ENCODE measurements at places on chromosomes 2 and 18.

- peak; percentile 29 for DNase-seq
Measured at GRCh38 chr18:48135436-48135966, 205.0 kb upstream of the SMAD2 start.

DNA sequence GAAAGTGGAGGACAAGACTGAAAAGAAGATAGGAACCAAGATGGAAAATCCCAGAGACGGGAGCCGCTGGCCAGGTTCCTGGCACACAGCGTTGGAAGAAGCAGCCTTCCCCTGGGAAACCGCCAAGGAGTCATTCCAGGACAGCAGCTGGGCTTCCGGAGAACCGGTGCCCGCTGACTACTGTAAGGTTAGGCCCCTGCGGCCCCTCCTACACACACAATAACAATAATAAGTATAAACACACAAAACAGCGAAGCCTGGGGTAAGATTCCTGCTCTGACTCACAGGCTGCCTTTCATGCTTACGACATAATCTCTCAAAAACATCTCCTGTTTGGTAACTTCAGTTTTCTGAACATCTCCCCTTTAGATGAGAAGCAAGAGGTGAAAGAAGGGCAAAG is 28.1 kb upstream of the MYCN start:
- no peak for DNase-seq

GRCh38 chr2:31304816-31305215 is 70.9 kb downstream of the EHD3 start:
- DNase-seq, result no peak

DNA sequence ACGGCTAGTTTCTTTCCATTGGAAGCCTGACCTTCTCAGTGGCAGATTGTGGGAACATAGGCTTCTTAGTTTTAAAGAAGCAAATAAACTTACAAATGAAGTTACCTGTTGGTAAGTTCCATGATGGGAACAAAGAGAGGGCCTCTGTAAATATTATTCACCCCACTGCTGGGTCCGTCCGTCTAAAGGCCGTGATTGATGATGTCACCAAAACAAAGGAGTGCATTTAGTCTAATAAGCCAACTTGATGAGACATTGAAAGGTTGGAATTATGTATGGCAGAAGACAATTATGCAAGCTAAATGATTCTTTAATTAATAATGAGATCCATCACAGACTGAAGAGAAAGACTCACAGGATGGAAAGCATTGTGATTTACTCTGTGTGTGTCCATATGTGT is 1091.9 kb upstream of the FANCL start:
- no peak for DNase-seq

DNA sequence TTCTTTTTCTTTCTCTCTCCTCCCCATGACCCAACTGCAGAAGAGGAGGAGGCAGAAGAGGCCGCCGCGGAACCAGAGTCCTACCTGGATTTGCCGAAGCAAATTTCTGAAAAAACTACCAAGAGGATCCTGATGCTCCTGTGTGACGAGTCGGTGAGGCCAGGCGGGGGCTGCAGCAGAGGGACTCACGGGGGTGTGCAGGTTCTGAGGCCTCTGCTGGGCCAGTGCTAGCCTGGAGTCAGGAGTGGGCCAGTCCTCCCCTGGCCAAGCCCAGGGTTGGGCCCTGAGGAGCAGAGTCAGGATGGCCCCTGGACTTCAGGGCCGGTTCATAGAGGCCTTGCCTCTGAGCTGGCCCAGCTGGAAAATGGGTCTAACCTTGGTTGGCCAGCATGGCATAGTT is 29.3 kb downstream of the OTOF start:
- DNase-seq, result no peak

DNA sequence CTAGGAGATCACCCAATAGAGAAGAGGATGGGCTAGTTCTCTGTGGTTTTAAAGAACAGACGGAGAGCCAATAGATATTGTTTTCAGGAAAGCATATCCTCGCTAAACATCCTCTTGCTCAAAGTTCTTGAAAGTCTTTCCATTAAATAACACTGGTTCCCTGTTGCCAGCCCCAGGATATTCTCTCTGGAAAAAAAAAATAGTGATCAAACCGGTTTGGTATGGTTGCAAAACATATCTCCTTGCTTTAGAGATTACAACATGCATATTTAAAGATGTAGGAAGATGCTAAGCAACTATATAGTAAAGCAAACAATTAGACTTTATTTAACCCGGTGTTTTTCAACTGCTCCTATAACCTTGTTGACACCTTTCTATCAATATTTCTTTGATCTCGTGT is 211.4 kb downstream of the CMPK2 start:
- no peak for DNase-seq

DNA sequence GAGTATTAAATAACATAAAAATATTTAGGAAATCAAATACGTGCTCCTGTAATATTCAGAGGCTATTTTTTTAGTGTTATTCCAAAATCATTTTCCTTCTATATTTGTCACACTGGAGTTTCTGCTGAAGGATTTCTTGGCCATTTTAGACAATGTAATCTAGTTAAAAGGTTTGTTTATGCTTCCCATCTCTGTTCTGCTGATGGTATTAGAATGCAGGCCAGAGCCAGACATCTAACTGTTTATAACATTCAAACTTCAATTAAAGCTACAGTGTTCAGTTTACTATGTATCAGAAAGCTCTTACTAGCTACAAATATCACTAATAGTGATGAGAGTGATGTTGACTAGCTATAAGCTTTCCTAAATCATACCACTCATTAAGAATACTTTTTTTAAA is 7.9 kb downstream of the MBD5 start:
- DNase-seq, result no peak

DNA sequence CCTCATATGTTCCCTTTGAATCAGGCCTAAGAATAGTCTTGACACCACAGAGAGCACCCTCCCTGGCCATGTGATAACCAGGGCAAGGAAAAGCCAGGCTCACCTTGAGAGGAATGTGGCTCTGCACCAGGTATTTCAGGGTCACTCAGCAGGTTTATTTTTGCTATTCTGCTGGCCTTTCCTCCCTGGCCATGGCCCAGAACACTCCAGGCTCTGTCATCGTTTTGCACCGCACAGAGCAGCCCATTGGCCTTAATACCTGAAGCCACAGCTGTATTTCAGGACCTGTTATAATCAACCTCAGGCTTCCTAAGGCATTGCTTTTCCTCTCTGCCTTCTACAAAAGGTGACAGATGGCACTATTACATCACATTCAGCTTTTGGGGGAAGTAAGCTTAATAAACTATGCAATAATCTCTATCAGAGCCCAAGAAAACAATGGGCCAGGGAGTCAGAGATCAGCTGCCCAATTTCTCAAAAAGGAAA is 668.3 kb downstream of the IRS1 start:
- no peak for DNase-seq

- no peak for DNase-seq
Measured at GRCh38 chr18:45213040-45213333, 402.3 kb upstream of the SLC14A2 start.

Measured in cardiac septum (tissue), 1 donor.